CD4-positive, alpha-beta T cell treated with Interleukin-1 beta for 1 hour (primary cell): ENCODE measurements at places on chromosomes 3 and 15.

GRCh38 chr3:127390365-127391025 is 102.6 kb upstream of the PRR20G start:
- no peak for DNase-seq

DNA sequence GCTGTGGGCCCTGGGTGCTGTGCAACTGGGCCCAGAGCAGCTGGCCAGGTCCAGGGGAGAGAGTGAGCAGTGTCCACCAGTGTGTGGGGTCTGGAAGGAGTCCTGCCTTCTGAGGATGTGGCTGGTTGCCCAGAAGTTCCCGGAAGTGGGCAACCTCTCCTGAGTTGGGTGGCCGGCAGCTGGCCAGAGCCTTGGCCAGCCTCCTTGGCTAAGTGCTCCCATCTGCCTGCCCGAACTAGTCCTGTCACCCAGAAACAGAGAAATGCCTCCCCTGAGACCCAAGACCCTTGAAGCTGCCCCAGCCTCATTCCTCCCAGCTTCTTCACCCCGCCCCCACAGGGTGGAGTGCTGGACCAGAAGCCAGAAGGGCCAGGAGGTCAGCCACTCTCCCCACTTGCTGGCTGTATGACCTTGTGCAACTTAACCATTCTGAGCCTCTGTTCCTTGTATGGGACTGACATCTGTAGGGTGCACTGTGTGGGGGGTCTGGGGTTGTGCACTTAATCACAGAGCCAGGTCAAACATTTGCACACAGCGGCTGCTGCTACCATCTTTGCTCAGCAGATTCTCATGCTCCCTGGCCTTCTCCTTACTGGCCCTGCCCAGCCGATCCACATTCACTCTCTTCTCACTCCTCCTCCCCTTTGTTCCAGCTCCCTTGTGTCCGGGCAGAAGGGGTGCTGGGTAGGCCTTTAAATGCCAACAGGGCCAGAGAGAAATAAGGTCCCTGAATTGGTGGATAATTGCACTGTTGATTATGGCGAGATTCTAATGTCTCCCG is 7.5 kb upstream of the ALAS1 start:
- no peak for DNase-seq

DNA sequence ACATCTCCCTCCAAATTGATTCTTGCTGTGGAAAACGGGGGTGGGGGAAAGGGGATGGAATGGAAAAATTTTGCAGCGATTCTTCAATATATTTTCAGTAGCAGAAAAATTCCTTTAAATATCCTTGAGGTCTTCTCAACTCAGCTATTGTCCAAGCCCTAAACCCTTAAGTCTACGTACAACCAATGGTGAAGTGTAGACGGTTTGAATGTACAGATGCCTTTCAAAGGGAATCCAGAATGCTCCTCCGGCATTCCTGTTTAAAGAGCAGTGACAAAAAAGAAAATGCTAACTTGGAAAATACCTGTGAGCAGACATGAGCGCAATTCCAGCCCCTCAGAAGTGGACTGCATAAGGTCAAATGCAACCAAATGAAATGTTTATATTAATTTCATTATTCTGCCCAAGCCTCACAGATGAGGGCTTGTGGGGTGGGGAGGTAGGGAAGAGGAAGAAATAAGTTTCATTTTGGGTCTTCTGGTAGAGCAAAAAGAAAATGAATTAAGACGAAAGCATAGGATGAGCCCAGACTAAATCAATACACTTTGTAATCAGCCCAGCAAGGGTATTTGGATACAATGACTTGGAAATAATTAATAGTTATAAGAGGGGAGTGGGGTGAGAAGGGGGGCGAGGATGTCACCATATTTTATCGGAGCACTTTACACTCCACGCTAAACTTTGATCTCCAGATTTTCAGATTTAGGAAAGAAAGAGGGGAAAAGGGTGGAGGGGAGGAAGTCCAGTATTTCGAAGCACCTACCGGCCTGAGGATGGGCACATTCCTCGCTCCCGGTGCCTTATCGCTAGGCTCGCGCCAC is 2.7 kb downstream of the FOXP1 start:
- DNase-seq, result no peak

GRCh38 chr15:63155486-63155885 is 1.8 kb downstream of the RPS27L start:
- DNase-seq, result no peak

GRCh38 chr3:179565496-179565895 is 2.8 kb downstream of the ACTL6A start:
- DNase-seq, result no peak

DNA sequence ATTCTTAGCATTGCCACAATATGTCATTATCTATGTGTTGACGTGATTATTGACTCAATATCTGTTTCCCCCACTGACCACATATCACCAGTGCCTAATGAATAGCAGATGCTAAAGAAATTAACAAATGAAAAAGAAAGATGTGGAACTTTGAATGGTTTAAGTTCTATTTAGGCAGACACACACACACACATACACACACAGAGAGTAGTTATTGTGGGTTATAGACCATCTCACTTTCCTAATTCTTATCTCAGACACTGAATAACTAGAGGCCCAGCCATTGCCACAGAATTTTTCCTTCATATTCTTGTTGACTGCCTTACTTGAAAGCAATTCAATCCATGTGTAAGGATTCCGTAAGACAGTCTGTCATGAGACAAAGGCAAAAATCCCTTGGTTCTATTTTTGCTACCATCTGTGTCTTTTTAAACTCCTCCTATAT is 61.9 kb upstream of the PHLDB2 start:
- no peak for DNase-seq

- no peak for DNase-seq
Observed at GRCh38 chr3:54393150-54393549, 270.8 kb downstream of the CACNA2D3 start.

DNA sequence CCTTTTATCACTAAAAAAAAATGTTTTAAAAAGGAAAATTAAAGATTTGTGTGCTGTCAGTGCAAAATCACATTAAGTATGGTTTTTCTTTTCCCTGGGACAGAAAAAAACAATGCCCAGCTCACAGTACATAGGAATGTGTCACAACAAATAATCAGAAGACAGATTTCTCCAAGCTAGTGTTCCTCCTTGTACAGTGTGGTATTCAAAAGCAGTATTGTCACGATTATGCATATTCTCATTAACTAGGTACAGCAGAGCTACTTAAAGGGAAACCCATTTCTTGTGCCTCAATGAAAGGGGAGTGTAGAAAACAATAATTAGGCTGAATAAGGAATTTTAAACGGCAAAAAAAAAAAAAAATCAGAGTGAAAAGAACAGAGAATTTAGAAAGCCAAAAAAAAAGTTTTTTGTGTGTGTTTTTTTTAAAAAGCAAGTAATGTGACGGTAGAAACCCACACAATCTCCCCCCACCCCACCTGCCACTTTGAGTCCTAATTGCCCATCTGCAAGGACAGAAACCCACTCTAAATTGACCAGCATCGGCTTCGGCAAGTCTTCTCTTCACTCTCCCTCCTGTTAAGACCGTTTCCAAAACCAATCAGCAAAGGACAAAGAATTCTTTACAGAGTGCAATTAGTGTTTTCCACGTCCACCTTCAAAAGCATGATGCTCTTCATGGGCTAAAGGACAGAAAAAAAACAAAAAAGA is 41.0 kb downstream of the EIF4E3 start:
- no peak for DNase-seq

- no peak for DNase-seq
Observed at GRCh38 chr3:149233323-149233722, 11.7 kb upstream of the CP start.

GRCh38 chr3:134339913-134340312 is 34.3 kb downstream of the AMOTL2 start:
- no peak for DNase-seq

GRCh38 chr3:103388214-103388613 is 953.4 kb downstream of the ZPLD1 start:
- DNase-seq, result no peak

DNA sequence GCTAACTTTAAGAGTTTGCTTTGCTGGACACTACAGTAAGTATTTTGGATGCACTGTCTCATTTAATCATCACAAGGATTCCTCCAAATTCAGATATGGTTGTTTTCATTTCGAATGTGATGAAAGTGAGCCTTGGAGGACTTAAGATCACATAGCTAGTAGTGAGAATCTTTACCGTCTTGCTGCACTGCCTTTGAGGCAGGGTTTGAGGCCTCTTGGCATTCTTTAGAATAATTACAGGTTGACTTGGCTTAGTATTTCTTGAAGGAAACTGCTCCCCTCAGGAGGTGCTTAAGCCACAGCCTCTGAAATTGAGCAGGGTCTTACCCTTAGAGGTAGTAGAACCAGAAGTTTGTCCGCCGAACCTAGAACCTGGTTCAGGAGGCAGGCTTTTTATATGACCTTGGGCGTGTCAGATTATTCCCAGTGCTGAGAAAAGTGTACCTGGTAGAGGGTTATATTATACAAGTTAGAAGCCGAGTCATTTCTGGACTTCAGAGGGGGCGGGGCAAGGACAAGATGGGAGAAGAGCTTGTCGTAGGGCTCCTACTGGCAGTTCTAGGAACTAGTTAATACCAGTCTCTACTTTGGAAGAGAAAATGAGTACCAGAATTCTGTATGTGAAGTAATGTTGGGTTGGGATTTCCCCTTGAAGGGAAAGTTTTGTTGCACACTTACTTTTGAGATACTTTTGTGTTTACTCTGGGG is 1.1 kb downstream of the TFG start:
- peak; percentile 43 for DNase-seq

DNA sequence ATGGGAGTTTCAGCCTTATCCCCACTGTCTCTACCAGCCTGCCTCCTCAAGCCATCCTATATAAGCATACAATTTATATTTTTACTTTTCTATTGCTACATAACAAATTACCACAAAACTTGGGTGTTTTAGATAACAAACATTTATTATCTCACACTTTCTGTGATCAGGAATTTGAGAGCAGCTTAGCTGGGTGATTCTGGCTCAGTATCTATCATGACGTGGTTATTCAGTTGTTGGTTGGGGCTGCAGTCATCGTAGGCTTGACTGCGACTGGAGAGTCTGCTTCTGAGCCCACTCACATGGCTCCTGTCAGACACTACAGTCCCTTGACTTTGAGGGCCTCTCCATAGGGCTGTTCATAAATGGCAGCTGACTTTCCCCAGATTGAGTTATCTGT is 20.7 kb downstream of the PARP15 start:
- DNase-seq, result no peak

- no peak for DNase-seq
Observed at GRCh38 chr3:39287216-39288164, 7.7 kb upstream of the CX3CR1 start.

DNA sequence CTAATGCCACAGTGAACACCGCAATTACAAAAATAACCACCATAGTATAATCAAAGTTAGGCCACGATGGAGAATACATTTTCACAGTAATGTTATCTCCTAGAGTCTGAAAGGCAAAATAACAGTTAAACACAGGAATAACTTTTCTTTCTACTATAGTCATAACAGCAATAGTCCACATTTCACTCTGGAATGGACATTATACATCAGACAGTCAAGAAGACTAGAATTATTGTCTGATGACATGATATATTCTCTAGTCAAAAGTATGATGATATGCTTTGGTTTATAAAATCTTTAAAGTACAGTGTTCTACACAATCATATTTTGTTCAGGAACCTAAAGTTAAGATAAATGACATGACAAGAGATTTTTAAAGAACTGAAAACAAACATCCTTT is 18.0 kb downstream of the SPPL2A start:
- DNase-seq, result no peak

GRCh38 chr3:195839260-195840010 is 27.7 kb upstream of the MUC4 start:
- DNase-seq, result no peak

- DNase-seq, result peak; percentile 44
Observed at GRCh38 chr3:15055019-15055557, 10.0 kb downstream of the MRPS25 start.

DNA sequence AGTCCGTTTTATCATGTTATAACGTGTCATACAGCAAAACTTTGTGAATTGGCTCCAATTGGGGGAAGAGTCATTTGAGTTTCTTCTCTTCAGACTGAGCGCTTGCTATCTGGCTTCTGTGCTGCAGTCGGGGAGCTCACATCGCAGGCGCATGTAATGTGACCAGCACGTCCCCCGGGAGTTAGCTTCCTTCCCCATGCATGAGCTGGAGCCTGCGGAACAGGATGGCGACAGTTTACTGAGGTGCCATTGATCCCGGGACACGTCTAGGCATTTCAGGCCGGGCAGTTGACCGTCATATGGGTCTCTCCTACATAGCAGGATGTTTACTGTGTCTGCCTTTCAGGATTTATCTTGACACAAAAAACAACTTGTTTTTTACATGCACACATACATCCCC is 44.8 kb downstream of the CMTM8 start:
- DNase-seq, result no peak

GRCh38 chr3:196499807-196500524 is 3.6 kb downstream of the RNF168 start:
- DNase-seq, result no peak

GRCh38 chr15:57436961-57437360 is 60.7 kb downstream of the CGNL1 start:
- no peak for DNase-seq
